Kidney (tissue), 22 donors: ENCODE measurements at places on chromosomes 12 and 14.

- no peak overlapping the region for H3K27ac ChIP-seq
- peaks cover 4% of the 10 kb centered on the region for H3K4me1 ChIP-seq
- peak; percentile 52 for DNase-seq
- H3K27me3 ChIP-seq: no peaks in the 10 kb centered on the region
- no peak overlapping the region for H3K4me3 ChIP-seq
- no peaks in the 10 kb centered on the region for H3K36me3 ChIP-seq
These were observed 71.1 kb downstream of the PTCSC3 start for GRCh38 chr14:36105401-36105800.

DNA sequence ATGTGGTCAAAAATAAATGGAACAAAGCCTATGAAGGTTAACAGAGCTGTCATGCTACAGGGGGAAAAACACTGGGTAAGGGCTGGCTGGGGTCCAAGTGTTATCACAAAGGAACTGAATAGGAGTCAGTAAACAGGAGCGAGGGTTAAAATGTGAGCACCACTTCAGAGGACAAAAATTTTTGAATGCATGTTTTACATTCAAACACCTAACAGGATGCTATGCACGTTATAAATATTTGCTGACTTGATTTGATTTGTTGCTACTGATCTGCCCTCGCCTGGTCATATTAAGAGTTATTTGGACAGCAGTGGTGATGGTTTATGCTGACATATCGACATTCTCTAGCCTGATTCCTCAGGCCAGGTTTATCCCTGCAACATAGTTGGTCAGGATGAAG lies 7.4 kb upstream of the KTN1 start:
- no peak for DNase-seq
- H3K4me1 ChIP-seq: no peaks in the 10 kb centered on the region
- H3K4me3 ChIP-seq: no peak overlapping the region
- H3K36me3 ChIP-seq: no peaks in the 10 kb centered on the region
- no peaks in the 10 kb centered on the region for H3K27me3 ChIP-seq

GRCh38 chr14:94887591-94887990 lies 117.7 kb upstream of the GSC start:
- no peak for DNase-seq
- H3K27ac ChIP-seq: no peak overlapping the region
- H3K36me3 ChIP-seq: no peaks in the 10 kb centered on the region
- no peaks in the 10 kb centered on the region for H3K27me3 ChIP-seq
- no peak overlapping the region for H3K4me3 ChIP-seq

DNA sequence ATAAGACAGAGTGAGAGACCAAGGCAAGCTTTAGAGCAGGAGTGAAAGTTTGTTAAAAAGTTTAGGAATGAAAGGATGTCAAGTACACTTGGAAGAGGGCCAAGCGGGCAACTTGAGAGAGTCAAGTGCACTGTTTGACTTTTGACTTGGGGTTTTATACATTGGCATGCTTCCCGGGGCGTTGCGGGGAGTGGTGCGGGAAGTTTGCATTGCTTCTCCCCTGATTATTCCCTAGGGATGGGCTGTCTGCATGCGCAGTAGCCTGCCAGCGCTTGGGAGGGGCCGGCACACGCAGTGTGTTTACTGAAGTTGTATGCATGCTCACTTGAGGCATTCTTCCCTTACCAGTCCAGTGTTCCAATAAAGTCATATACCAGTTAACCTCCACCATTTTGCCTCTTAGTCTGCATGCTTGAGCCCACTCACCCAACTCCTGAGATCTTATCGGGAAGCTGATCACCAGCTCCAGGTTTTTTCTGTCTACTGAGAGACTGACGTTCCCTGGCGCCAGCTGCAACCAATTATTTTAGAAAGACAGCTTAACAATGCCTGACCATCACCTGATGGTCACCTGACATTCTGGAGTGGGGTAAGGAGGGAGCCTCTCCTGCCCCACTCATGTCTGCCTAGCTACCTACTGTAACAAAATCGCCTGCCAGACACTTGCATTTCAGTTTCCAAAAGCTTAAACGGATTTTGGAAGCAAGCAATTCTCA lies 53.2 kb downstream of the DACT1 start:
- H3K36me3 ChIP-seq: no peaks in the 10 kb centered on the region
- DNase-seq: peak; percentile 76
- no peaks in the 10 kb centered on the region for H3K27me3 ChIP-seq
- no peak overlapping the region for H3K27ac ChIP-seq
- no peaks in the 10 kb centered on the region for H3K4me1 ChIP-seq
- H3K4me3 ChIP-seq: no peak overlapping the region

- no peak overlapping the region for H3K4me3 ChIP-seq
- no peak for DNase-seq
- no peaks in the 10 kb centered on the region for H3K27me3 ChIP-seq
- H3K36me3 ChIP-seq: peaks cover 2% of the 10 kb centered on the region
- H3K27ac ChIP-seq: no peak overlapping the region
- H3K4me1 ChIP-seq: no peaks in the 10 kb centered on the region
These were observed 50.2 kb downstream of the TTLL5 start for GRCh38 chr14:75711105-75711795.

DNA sequence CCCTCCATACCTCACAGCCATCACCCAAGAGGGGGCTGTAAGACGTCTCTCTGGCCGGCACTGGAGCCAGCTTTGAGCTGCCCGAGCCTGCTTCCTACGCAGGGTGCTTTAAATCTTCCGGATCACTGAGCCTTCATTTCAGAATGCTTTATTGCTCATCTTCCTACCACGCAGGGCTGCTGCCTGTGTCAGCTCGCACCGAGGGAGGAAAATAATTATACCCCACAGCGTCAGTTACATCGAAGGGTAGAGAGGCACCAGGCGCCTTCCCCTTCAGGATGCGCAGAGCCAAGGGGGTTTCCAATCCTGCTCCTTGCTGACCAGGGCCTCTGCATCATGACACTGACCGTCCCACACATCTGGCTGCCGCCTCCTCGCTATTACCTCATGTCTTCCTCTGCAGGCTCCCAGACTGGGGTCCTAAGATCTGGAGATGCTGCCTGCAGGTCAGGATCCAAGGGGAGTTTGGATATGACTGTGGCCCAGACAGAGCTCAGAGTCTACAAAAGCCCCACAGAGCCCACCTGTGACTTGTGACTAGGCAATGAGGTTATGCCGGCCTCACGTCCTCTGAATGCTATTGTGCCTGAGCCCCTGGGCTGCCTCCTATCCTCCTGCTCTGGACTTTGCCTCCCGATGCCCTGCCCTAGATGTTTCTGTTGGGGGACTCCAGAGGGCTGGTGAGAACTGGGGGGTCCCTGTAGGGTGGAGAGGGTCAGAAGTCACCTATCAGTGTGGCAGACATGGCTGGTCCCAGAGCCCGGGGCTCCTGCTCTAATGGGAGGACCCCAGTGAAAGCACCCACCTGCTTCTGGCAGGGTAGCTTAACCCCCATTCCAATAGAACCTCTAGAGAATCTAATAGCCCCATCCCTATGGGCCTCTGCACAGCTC lies 220.3 kb upstream of the RTL1 start:
- no peak overlapping the region for H3K4me3 ChIP-seq
- H3K4me1 ChIP-seq: no peaks in the 10 kb centered on the region
- no peaks in the 10 kb centered on the region for H3K36me3 ChIP-seq
- peaks cover 2% of the 10 kb centered on the region for H3K27me3 ChIP-seq
- DNase-seq: peak; percentile 37

DNA sequence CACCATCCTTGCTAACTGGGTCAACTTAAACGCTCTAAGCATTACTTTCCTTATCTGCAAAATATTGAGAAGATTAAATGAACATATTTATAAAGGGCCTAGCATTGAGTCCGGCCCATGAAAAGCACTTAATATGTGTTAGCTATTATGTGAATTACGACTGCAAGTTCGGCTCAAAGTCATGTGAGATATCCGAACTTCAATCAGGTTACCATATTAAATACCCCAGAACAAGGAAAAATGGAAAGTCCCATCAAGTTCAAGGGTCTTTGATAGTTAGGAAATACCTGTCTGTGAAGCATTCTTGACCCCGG lies 487 bp upstream of the NRDE2 start:
- no peak for DNase-seq
- H3K4me1 ChIP-seq: peaks cover 4% of the 10 kb centered on the region
- H3K27ac ChIP-seq: peak overlapping the region; percentile 78
- no peaks in the 10 kb centered on the region for H3K27me3 ChIP-seq
- peak overlapping the region; percentile 79 for H3K4me3 ChIP-seq
- H3K36me3 ChIP-seq: no peaks in the 10 kb centered on the region

DNA sequence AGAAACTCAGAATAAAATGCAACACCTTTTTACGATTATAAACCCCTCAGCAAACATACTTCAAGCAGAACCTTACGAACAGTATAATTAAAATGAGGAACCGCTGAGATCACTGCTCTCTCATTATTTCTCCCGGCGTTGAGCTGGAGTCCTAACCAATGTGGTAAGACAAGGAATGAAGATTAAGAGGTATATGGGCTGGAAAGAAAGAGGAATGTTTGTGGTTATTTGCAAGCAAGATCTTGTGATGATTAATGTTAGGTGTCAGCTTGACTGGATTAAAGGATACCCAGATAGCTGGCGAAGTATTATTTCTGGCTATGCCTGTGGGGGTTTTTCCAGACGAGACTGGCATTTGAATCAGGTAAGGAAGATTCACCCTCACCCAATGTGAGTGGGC lies 10.3 kb upstream of the ZNF84 start:
- H3K36me3 ChIP-seq: no peaks in the 10 kb centered on the region
- DNase-seq: no peak
- H3K27ac ChIP-seq: no peak overlapping the region
- no peak overlapping the region for H3K4me3 ChIP-seq
- H3K27me3 ChIP-seq: no peaks in the 10 kb centered on the region
- no peaks in the 10 kb centered on the region for H3K4me1 ChIP-seq

DNA sequence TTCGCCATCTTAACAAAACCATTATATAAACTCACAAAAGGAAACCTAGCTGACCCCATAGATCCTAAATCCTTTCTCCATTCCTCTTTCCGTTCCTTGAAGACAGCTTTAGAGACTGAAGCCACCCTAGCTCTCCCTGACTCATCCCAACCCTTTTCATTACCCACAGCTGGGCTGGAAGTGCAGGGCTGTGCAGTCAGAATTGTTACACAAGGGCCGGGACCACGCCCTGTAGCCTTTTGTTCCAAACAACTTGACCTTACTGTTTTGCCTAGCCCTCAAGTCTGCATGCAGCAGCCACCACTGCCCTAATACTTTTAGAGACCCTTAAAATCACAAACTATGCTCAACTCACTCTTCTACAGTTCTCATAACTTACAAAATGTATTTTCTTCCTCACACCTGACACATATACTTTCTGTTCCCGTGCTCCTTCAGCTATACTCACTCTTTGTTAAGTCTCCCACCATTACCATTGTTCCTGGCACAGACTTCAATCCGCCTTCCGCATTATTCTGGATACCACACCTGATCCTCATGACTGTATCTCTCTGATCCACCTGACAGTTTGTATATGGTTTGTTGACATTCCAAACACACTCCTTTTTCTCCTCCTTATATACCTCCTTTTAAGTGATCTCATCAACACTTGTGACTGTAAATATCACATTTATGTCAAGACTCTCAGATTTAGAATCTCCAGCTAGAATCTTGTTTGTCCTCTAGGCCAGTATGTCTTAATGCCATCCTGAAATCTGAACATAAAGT lies 208.7 kb downstream of the KITLG start:
- DNase-seq: no peak
- no peak overlapping the region for H3K4me3 ChIP-seq
- no peaks in the 10 kb centered on the region for H3K4me1 ChIP-seq
- H3K36me3 ChIP-seq: no peaks in the 10 kb centered on the region

- H3K4me3 ChIP-seq: no peak overlapping the region
- H3K36me3 ChIP-seq: no peaks in the 10 kb centered on the region
- no peak for DNase-seq
- peaks cover 2% of the 10 kb centered on the region for H3K4me1 ChIP-seq
These were observed 120.8 kb upstream of the CCDC196 start for GRCh38 chr14:66365388-66365787.
